ENCODE measurements at places on chromosomes 12 and 14.
A peak's percentile ranks its signal among the peaks of the same experiment; 100 is the strongest.

DNA sequence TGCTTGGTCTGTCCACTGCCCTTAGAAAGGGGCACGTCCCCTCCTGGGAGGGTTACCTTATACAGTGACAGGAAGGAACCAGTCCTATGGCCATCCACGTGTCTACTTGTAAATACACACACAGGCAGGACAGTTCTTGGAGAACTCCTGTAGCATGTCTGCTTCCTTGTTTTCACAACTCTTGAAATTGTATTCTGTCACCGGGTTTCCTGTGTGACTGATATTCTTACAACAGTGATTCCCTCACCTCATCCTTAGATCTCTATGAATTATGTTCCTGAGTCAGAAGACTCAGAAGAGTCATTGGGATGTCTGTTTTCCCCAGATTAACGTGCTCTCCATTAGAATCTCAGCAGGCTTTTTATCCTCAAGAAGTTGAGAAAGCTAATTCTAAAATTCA, 44.1 kb upstream of the DYNC1H1 start:
- peak; percentile 53 for DNase-seq

GRCh38 chr12:76028571-76029277, 2.9 kb downstream of the PHLDA1 start:
- no peak for DNase-seq

DNA sequence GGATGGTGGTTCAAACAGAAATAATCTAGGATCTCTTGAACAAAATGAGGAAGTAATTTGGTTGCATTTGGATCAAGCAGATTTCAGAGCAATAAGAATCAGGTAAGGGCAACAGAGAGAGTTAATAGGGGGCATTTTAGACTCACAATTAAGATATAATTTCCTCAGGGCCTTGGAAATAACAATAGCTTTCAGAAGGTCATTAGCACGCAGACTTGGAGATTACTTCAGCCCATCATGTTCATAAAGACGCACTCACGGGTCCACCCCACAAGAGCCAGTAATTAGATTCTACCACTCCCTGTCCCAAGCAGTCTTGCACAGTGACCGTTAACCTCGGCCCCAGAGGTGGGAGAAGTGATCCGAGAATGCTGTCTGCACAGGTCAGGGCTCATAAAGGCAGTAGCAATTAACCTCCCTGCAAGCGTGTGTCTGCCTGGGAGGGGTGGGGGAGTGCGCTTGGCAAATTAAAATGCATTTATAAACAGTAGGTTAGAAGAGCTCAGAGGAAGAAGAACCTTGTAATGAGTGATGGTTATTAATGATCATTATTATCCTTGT, 125.7 kb upstream of the CCDC196 start:
- no peak for DNase-seq

DNA sequence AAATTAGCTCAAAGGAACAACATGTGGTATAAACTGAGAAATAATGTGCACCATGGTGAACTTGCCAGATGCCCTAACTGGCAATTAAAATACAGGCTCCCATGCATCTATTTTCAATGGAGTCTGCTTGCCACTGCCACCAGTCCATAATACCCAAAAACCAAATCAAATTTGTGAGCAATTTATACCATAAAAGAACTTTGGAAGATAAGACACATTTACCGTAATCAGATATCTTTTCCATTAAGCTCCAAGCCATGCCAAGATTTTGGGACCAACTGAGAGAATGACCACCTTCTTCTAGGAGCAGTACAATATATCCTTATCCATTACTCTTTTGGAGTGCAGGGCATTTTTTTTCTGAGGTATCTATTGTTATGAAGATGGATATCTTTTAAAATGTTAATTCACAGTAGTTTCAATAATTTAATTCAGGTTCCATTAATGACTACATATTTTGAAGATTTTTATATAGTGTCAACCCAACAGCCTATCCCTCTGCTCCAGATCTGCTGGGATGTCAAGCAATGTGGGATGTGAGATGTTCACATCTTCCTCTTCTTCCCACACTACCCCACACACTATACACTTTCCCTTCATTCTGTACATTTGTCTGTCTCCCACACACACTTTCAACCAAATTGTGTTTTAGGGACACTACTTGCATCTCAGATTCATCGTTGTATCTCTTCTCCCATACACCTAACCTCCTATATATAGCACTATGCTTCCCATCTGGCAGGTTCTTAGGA, 53.3 kb downstream of the KIF21A start:
- DNase-seq, result no peak

GRCh38 chr14:104591506-104592291, 12.1 kb downstream of the C14orf180 start:
- no peak for DNase-seq

- DNase-seq, result no peak
Measured at GRCh38 chr12:24534622-24535021, 414.3 kb downstream of the BCAT1 start.
